ENCODE measurements at places on chromosomes 5 and 9.
A peak's percentile ranks its signal among the peaks of the same experiment; 100 is the strongest.

DNA sequence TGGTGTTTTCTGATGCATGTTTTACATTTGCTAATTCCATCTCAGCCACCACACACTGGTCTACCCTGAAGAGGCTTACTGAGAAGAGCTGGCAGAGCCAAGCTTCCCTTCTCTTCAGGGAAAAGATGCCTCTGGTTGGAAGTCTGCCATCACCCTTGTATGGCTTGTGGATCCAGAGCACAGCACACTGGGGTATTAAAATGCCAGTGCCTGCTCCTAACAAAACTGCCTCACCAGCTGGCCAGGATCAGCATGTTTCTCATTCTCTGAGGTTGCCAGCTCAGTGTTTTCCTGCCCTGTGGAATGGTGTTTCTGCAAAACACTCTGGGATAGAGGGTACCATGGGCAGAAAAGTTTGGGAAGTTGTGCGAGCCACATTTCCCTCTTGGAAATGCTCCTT lies 31.6 kb upstream of the ZNF618 start:
- DNase-seq = peak; percentile 22

DNA sequence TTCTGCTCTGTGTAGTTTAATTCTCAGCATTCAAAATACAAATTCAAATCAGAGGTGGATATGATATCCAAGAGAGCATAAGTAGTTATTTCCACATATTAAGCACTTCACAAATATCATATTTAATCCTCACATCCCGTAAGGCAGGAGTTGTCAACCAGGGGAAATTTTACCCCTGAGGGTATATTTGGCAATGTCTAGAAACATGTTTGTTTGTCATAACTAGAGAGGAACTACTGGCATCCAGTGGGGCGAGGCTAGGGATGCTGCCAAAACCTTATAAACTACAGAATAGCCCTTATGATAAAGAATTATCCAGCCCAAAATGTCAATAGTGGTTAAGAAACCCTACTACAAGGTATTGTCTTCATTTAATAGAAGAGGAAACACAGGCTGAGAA lies 619.4 kb downstream of the SLCO4C1 start:
- no peak for DNase-seq

DNA sequence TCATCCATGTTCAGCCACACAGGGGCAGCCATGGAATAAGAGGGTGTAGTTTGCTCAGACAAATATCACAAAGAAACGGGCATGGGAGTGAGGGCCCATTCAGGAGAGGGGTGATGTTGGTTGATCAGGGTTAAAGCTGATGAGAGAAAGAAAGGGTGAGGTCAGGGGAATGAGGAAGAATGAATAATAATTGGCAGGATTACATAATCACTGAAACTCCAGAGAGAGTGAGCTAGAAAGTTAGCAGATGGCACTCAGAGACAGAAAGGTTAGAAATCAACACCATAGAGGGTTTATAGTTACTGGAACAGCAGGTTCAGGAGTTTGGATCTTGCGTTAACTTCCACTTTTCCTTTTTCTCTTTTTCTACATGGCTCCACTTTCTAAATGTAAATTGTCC lies 113.9 kb downstream of the TAF11L14 start:
- no peak for DNase-seq

- no peak for DNase-seq
Measured at GRCh38 chr9:102054811-102055210, 316.4 kb upstream of the GRIN3A start.

GRCh38 chr9:34994900-34995669 lies 5.5 kb downstream of the DNAJB5 start:
- DNase-seq = no peak

GRCh38 chr5:45277860-45278259 lies 418.3 kb downstream of the HCN1 start:
- no peak for DNase-seq

GRCh38 chr9:85943757-85944430 lies 2.9 kb downstream of the NAA35 start:
- no peak for DNase-seq

DNA sequence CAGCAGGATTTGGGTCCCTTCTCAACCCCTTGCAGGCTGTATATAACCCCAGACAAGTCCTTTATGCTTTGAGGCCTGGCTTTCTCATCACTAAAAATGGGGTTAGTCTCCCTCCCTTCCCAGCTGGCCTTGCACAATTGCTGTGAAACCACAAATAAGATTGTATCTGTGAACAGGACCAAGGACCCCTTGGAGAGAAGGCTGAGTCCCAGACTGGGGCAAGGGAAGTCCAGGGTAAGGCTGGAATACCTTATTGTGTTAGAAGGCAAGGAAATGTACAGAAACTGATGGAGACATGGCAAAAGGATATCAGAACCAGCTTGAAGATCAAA lies 11.4 kb downstream of the MACROH2A1 start:
- no peak for DNase-seq

- DNase-seq = no peak
Measured at GRCh38 chr9:124308606-124309491, 51.1 kb downstream of the NEK6 start.

DNA sequence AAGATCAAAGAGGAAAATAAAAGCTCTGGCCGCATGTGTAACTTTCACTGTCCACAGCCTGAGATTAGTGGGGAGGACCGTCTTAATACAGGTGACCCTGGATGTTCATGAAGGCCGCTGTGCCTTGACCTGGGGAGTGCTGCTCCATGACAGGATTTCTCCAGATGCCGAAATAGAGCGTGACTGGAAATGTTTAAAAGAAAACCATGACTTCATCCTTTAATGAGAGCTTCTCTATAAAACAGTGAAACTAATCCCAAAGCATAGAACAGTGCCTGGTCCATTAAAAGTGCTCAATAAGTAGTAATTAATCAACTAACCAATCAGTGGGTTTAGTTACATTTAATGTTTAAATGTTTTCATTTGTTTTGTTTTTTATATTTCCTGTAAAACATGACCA lies 62.7 kb downstream of the ERAP1 start:
- no peak for DNase-seq

DNA sequence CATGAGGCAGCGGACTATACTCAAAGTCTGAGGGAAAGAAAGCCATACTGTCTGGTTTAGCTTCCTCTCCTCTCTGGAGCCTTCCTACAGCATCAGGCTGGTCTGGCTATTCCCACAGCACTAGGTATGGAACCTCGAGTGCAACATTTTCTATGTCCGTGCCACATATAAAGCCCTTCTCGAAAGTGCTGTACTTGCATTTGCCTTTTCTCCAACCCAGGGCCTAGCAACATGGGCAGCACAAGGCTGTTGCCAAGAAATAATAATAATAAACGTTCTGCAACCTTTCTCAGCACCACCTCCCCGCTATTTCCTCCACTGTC lies 804 bp downstream of the MED10 start:
- DNase-seq = no peak

- DNase-seq = no peak
Measured at GRCh38 chr9:76891874-76892273, 14.0 kb downstream of the PRUNE2 start.

DNA sequence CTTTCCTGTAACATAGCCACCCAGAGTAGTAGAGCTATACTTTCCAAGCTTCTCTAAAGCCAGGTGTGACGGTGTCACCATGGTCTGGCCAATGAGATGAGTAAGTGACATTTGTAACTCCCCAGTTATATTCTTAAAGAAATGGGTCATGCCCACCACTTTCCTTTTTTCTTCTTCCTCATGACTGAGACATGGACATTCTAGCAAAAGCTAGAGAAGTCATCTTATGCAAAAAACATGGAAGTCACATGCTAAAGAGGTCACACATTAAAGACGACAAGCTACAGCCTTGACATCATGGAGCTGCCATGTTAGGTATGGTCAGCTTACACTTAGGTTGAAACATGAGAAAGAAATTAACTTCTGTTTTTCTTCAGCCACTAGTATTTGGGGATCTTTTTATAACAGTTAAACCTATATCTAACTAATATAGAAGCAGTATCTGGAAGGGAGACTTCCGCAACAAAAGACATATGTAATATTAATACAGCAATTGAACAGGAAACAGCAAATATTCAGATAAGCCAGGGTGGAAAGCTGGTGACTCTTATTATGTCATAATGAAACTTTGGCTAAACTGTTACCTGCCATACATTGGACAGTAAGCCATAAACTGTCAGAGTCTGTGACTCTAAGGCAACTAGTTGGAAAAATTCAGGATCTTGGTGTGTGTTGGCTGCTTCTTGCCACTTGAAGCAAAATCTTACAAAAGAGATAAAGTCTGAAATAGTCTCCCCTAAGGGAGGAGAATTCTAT lies 54.7 kb upstream of the SNX2 start:
- DNase-seq = no peak

- no peak for DNase-seq
Measured at GRCh38 chr9:2386566-2386965, 235.0 kb upstream of the VLDLR start.

DNA sequence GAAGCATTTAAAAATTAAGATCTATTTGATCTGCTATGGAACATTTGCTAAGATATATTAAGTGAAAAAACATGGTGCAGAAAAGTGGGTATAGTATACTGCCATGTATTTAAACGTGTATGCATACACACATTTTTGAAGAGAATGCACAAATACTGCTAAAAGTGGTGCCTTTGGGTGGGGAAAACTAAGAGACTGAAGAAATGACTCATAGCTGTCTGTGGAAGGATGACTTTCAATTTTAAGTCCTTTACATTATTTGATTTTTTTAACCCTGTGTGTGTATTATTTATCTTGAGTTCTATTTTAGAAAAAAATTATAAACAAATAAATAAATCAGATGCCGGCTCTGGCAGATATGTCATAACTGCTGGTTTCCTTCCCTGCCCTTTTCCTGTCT lies 120.7 kb upstream of the SLIT3 start:
- no peak for DNase-seq

GRCh38 chr5:98144116-98144515 lies 629.3 kb upstream of the RGMB start:
- DNase-seq = no peak

DNA sequence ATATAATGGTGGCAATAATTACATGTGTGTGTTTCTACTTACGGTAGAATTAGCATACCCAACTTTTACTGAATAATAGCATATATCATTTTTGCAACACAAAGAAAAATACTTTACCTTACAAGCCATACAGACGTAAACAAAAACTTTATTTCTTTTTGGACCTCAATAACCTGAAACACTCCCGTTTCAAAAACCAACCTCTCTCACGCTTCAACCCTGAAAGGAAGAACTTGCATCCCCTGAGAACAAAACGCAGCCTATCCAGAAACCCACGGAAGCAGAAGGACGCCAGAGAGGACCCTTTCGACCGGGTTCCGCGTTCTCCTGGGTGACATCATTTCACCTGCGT lies at the start of gene RNF38:
TSS of gene RNF38 (minus strand) at position 290 of the 352 bp plus-strand sequence. CDS start at position 129, 161 bp downstream.
- DNase-seq = no peak

GRCh38 chr9:120904978-120905301 lies 21.7 kb downstream of the TRAF1 start:
- no peak for DNase-seq

DNA sequence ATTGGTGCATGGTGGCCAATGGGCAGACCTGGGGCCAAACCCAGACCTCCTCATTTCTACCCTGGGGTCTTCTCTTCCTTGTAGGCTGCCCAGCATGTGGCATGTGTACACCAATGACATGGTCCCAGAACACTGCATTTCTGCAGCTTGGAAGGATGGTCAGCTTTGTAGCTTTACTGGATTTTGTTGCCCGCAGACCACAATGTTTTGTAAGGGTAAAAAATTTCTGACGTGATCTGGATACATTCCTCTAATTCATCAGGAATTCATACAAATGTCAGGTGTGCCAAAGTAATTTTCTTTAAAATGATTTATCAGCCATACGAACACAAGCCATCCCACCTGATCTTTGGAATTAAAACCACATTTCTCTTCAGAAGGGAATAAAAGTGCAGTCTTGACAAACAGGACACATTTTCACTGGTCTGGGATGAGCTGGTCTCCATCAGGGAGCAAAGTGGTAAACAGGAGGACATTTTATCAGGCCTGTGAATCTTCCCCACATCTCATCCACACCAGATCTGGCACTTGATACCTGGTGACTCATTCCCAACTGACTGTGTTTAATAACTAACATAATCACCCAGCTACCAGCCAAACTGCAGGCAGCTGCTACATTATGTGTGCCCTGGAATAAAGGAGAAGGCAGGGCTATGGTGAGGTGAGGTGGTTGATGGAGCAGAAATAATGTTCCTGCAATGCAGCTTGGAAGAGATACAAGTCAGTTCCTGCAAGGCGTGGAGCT lies 103.9 kb downstream of the SPOCK1 start:
- DNase-seq = no peak

DNA sequence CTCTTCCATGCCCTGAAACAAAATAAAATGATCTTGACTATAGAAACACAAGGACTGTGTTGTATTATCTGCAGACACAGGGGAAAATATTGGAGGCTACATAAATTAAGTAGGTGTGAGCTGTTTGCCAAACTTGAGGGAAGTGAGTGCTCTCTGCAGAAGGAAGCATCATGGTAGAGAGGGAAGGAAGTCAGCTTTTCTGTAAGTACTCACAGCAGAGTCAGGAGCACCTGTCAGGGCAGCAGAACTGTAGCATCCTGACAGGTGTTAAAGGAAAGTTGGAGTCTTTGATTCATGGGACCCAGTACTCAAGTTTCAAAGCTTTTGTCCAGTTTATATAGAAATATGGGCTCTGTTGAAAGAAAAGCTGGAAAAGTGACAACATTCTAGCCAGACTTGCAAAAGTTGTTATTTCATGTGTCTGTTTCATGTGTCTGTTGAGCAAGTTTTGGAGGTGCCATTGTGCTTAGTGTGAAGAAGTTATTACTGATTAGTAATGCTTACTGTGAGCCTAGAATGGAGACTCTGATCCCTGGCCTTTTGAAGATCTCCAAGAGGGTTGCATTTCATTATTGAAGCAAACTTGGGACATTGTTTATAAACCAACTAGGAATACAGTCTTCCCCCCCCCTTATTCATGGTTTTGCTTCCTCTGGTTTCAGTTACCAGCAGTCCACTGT lies 194.7 kb downstream of the SPATA31D1 start:
- no peak for DNase-seq

GRCh38 chr5:1548702-1549474 lies 25.1 kb upstream of the LPCAT1 start:
- DNase-seq = no peak

GRCh38 chr9:17556935-17557334 lies 21.9 kb upstream of the SH3GL2 start:
- DNase-seq = no peak

DNA sequence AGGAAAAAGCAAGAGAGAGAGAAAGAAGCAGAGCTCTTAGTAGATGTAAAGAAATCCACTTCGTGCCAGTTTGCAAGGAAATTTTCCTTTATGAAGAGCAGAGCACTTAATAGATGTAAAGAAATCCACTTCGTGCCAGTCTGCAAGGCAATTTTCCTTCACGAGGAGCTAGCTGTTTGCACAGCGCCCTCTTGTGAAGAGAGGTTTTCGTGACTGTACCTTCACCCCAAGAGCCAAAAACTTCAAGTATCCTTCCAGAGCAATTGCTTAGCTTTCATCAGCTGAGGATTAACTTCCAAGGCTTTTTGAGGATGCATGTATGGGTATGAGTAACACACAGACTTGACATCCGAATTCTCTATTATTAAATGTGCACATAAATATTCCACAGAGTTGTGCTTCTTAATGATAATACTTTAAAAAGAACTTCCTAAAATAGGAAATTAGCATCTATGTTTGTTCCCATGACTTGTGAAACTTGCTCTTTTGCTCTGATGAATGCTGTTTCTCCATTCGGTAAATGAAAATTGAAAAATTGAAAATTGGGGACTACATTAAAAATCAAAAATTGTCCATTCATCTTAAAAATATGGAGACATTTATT lies 525.6 kb downstream of the PDE4D start:
- DNase-seq = peak; percentile 68

Measured in right hindlimb (tissue), 1 donor.